ENCODE measurements at places on chromosomes 16 and 17.

DNA sequence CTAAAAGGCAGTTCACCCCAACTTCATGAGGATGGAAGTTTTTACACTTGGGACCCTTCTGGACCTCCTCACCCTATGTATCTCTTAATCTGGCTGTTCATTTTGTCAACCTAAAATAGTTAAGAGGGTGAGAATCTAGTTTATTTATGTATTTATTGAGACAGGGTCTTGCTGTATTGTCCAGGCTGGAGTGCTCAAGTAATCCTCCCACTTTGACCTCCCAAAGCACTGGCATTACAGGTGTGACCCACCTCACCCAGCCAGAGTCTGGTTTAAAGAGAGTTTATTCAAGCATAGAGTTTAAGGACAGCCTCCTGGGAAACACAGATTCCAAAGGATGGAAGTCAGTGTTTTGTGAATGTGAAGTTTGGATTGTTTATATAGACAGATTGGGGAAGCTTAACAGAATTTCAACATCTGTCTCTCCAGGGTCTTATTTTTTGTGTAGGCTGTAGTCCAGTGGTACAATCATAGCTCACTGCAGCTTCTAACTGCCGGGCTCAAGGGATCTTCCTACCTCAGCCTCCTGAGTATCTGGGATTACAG, 8.0 kb upstream of the APPBP2 start:
- no peak for DNase-seq

DNA sequence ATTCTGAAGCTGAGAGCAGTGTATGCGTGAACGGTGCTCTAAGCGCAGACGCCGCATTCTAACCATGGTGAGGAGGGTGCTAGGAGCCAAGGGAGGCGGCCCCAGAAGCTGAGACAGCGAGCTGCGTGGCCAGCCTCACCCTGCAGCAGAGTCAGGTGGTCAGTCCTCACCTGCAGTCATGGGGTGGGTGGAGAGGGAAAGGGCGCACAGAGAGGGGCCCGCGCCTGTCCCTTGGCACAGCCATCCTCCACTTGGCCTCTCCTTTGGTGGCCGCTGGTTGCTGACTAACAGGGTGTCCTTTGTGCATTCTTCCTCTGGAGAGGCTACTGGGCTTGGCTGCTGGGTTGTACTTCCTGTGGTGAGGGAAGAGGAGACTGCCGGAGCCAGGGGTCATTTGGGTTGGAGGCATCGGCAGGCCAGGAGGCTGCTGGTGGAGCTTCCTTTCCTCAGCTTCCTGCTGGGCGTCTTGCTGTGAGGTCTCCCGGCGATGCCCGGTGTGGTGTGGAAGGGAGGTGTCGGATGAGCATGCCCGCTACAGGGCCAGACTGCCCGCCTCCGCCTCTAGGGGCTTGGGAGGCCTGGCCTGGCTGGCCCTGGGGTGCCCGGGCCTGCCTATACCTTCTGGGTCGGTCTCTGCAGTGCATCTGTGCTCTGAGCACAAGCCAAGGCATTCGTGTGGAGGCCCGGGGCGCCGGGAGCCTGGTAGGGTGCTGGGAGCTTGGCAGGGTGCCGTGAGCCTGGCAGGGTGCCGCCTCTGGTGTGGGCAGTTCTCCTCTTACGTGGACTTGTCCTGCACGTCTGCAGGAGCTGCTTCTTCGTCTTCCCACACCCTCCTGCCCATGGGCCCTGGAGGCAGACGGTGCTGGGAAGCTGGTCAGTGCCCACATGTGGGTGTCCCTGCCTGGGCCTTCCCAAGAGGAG, 17.4 kb downstream of the RNF213 start:
- DNase-seq: no peak

GRCh38 chr17:27793906-27794569, 6.3 kb downstream of the NOS2 start:
- no peak for DNase-seq

DNA sequence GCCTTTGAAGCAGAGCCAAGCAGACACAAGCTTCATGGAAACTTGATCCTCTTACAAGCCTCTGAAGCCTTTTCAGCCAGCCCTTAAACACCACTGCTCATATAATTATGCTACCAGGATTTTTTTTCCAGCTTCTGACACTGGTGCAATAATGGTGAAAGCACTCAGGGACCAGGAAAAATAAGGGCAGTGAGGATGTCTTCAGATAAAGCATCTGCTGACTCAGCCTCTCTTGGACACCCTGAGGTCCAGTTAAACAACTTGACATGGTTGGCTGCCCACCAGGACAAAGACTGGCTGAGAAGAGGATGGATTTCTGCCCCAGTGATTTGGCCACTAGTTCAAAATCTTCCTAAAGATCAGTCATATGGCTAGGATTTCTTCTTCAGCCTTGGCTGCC, 124.2 kb upstream of the N4BP1 start:
- DNase-seq: no peak

DNA sequence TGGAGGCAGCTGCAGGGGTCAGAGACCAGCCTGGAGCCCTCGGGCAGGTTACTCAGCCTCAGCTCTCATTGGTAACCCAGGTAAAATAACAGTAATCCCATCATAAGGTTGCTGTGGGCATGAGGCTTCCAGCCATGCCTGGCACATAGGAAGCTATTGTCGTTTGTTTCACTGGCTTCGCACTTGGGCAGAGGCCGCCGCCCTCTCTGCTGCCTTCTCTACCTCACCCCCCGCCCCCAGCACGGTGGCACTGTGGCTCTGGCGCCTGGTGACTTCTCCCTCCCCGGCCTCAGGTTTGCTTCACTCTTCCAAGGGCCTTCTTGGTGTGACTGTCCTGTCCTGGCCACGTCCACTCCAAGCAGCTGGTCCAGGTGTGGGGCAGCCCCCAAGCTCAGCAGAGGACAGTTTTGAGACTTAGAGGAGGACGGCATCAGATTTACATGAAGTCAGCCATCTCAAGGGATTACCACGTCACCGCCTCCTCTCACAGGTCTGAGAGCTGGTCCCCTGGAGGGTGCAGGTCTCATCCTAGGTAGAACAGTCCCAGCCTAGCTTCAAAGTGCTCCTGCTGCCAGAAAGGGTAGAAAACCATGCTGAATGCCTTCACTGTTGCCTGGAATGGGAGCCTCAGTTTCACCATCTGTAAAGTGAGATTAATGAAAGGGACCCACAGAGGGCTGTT, 34.8 kb downstream of the SREBF1 start:
- no peak for DNase-seq

DNA sequence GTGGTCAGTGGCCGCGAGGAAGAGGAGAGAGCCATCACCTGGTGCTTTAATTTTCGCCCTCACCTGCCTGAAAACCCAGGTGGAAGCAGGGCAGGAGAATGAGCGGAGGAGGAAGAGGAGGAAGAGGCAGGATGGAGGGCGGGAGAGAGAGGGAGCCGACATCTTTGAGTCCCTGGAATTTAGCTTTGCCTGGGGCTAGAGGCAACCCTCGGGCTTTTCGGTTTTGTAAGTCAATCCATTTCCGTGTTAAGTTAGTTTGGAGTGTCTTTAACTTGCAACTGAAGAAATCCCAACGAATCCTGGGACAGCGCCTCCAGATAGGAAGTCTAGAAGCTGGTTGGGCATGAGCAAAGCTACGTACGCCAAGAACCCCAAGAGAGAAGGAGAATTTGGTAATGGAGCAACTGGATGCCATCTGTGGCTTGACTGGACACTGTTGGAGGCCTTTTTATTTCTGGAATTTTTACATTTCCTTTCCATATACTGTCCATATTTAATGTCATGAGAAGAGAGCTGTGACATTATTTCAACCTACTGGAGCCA, 36.9 kb upstream of the ATP2A3 start:
- DNase-seq: no peak

- no peak for DNase-seq
Observed at GRCh38 chr17:75518983-75519537, 2.7 kb downstream of the TSEN54 start.

GRCh38 chr17:43814026-43814425, 18.9 kb downstream of the MPP3 start:
- DNase-seq: no peak

GRCh38 chr16:83653785-83654184, 154.0 kb upstream of the HSBP1 start:
- DNase-seq: no peak

- peak; percentile 63 for DNase-seq
Observed at GRCh38 chr17:76527430-76528111, 9.9 kb downstream of the CYGB start.

- DNase-seq: no peak
Observed at GRCh38 chr16:47693226-47693625, 232.1 kb downstream of the PHKB start.

- DNase-seq: no peak
Observed at GRCh38 chr17:40534371-40535189, 30.7 kb downstream of the CCR7 start.

GRCh38 chr17:77600346-77600745, 358.2 kb upstream of the TNRC6C start:
- no peak for DNase-seq

GRCh38 chr17:2347805-2348685, 10.7 kb downstream of the SGSM2 start:
- no peak for DNase-seq

- DNase-seq: no peak
Observed at GRCh38 chr16:67105881-67106280, 3.9 kb upstream of the PHAF1 start.

GRCh38 chr16:72891291-72892227, 156.4 kb downstream of the ZFHX3 start:
- no peak for DNase-seq

DNA sequence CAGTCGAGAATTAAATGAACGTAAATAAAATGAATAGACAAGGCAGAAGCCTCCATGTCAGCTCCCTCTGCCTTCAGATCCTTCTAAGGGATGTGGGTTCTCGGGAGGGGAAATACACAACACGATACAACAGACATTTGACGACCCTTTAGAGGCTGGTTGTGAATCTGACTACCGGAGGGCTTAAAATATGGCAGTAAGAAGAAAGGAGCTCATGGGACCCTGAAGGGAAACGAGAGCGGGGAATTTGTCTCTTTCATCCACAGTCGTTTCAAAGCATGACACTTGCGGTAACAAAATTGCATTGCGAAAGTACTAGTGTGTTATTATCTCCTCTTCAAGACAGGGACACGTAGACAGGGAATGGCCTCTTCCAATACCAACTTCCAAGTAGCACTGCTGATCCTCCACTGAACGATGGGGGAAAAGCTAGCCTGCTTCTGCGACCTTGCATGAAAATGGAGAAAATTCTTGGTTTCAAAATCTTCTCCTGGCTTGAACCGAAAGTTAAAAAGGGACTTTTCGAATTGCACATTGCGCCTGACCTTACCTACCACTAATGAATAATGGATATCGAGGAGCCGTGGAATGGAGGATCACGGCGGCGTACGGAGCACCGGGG, 1.2 kb upstream of the TNRC6C start:
- DNase-seq: no peak

- no peak for DNase-seq
Observed at GRCh38 chr17:80432961-80433550, 18.1 kb downstream of the ENDOV start.

DNA sequence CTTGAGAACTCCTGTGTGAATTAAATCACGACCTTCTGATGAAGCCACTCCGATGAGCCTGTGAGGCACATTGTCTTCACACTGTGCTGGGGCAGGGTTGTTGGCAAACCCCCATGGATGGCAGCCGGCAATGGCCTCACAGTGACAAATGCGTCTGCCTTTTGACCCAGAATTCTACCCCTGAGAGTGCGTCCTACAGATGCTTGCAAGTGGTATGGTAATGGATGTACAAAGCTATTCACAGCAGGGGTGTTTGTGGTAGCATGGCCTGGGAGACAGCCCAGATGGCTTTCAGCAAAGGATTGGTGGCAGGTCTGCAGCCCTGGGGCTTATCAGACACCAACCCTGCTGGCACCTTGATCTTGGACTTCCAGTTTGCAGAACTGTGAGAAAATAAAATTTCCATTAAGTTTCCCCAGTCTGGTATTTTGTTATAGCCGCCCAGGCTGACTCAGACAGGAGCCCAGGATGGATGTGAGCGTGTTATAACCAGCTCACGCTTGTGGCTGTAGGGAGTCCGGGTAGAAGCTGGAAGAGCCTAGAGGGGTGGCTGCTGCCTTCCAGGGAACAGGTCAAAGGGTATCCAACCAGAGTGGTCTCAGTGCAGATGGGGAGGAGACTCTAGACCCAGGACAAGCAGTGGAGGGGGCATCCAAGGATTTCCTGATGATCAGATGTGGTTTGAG, 10.1 kb downstream of the AFMID start:
- DNase-seq: no peak

DNA sequence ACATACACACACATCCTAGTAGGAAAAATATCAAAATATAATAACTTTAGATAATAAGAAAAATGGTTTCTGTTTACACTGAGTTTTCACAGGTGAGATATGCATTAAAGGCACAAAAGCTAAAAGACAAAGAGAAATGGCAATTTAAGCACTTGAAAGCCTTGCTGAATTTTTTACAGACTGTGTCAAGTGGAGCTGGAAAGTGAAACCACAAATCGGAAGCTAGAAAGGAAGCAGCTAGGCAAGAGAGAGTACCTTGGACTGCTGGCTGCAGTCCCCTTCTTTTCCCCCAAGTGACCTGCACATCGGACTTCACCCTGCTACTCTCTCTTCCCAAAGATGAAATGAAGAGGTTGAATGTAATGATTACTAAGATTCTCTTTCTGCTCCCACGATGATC, 135.1 kb downstream of the CDH13 start:
- DNase-seq: no peak

- no peak for DNase-seq
Observed at GRCh38 chr16:54112451-54113206, 174.0 kb downstream of the IRX3 start.

DNA sequence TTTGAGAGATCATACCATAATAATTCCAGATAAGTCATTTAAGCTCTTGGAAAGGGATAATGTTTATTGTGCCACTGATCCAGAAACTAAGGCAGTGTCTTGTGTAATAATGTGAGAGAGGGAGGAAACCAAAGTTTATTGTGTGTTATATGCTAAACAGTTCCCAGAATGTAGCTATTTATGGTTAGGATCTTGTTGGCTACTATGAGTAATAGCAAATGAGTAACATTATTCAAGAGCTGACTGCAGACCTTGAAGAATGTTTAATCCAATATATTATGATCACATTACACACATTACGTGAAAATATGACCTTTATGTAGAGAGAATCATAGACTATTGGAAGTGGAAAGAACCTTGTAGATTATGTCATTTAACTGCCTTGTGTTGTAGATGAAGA, 139.5 kb downstream of the BCAS3 start:
- no peak for DNase-seq

Measured in GM12865 (cell line).